ENCODE measurements at places on chromosomes 6 and 20.

DNA sequence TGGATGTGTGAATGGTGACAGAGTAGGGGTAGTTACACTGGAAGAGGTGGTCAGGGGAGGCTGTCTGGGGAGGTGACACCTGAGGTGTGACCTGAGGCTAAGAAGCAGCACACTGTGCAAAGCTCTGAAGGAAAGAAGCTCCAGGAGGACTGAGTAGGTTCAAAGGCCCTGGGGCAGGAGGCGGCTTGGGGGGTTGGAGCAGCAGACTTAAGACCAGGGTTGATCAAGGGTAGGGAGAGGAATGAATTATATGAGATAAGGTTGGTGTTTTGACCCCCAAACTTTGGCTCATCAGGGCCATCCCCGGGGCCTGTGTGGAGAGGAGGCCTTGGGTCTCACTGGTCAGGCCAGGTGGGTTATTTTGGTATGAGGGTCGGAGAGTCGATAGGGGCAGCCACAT is 166.1 kb downstream of the GRM4 start:
- DNase-seq, result no peak

GRCh38 chr20:18611492-18611891 is 23.6 kb downstream of the DTD1 start:
- no peak for DNase-seq

DNA sequence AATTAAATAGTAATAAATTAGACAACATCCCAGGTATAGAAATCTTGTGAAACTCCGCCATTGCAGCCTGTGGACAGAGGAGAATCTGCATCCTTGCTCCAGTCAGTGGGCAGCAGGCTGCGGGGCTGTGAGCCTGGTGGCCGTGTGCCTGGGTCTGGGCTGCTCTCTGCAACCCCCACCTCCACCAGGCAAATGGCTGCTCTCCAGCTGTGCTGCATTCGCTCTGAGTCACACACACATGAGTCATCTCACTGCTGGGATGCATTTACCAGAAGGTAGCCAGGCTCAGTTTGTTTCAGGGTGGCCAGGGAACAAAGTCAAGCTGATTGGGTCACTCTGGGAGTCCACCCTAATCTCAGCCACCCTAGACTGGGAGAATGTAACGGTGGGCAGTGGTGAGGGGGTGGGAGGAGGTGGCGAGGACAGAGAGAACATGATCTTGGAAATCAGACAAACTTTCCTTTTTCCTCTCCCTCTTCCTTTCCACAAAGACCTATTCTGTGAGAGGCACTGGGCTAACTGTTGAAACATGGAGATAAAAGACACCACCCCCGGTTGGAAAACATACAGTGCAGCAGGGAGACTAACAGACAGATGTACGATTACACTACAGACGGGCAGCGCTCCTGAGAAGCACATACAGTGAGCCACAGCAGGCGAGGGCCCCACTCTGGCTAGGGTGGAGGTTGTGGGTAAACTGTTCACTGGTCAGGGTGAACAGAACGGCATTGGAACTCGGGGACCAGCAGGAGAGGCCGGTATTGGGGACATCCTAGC is 59.2 kb downstream of the TRAM2 start:
- no peak for DNase-seq

DNA sequence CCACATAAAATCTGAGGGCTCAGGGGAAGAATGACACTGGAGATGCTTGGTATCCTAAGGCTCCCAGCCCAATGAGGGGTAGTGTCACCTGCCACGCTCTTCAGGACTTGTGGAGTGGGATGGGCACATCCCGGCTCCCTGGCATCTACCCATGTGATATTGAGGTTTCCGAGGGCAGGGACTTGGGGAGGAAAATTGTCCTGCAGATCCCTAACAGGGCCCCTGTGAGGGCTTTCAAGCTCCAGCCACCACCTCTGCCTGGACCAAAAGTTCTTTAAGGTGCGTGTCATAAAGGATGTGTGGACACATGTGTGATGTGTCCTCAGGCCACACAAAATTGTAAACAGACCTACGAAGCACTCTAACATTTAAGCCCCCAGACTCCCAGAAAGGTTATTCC is 2.5 kb downstream of the SCML4 start:
- no peak for DNase-seq

DNA sequence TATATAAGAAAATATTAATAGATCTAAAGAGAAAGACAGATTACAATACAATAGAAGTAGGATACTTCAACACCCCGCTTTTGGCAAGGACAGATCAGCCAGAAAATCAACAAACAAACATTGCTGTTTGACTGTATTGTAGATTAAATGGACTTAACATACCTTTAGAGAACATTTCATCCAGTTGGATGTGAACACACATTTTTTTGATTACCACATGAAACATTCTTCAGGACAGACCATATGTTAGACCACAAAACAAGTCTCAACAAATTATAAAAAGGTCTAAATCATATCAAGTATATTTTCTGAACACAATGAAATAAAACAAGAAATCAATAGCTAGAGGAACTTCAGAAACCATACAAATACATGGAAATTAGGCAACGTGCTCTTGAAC is 148.2 kb downstream of the TRMT11 start:
- DNase-seq, result no peak

DNA sequence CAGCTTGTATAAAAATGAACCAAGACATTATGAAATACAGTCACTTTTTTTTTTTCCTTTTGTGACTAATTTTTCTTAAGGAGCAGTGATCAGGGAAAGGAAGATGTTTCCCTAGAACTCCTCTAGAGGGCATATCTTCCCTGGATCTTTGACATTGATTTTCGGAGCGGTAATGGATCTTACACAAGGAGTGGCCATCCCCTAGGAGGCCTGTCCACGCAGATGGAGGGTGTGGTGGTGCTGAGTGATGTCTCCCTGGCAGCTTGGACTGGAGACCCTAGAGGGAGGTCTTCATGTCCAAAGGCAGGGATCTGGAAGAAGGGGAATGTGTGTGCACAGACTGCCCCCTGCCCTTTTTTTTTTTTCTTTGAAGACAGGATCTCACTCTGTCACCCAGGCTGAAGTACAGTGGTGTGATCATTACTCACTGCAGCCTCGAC is 7.0 kb upstream of the KIFC1 start:
- DNase-seq, result no peak

DNA sequence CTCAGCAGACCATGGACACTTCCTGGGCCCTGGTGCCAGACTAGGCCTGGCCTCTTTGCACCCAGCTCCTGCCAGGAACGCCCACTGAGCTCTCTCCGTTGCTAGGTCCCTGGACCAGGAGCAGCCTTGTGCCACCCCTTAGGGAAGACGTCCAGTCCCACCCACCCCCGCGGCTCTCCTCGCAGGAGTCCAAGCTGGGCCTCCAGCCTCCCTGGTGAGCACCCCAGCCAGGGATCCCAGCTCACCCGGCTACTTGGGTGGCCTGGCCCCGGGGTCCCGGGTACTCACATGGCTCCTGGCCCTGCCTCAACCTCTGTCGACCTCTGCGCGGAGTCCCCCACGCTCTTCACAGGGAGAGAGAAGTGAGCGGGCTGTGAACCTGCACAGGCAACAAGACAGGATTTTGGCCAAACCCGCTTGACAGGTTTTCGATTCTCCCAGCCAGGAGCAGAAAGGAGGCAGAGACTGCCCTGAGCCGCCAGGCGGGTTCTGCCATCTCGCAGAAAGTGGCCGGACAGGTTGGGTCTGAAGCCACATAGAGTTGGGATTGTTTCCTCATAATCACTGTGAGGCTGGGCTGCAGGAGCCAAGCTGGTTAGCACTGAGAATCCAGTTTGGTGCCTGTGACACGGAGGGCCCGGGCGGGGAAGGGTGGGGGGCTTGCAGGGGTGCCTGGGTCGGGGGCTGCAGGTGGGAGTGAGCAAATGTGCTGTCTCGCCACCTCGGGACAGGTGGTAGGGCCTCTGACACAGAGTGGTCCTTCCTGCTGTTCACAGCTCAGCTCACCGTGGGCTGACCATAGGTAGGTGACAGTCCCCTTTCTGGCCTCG is at the start of gene RBBP8NL:
Gene RBBP8NL (minus strand): TSS at position 368 of the 830 bp plus-strand sequence. CDS start 7,892 bp downstream, outside the sequence.
- DNase-seq, result no peak

DNA sequence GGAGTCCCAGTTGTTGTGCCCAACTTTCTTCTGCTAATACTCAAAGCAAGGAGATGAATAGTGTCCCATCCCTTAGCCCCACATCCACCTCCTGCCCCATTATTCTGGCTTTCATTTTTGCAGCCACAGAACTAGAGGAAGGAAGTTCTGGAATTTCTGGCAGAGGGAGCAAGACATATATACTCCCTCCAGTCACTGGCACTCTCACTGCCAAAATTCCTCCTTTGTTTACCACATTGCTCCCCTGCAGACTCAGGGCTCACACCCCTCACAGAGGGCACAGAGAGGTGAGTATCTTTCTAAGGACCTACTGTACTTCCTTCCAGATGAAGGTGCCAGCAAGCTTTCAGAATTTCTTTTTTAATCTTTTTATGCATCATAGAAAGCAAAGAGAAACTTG is 168.0 kb upstream of the ID4 start:
- DNase-seq, result no peak

DNA sequence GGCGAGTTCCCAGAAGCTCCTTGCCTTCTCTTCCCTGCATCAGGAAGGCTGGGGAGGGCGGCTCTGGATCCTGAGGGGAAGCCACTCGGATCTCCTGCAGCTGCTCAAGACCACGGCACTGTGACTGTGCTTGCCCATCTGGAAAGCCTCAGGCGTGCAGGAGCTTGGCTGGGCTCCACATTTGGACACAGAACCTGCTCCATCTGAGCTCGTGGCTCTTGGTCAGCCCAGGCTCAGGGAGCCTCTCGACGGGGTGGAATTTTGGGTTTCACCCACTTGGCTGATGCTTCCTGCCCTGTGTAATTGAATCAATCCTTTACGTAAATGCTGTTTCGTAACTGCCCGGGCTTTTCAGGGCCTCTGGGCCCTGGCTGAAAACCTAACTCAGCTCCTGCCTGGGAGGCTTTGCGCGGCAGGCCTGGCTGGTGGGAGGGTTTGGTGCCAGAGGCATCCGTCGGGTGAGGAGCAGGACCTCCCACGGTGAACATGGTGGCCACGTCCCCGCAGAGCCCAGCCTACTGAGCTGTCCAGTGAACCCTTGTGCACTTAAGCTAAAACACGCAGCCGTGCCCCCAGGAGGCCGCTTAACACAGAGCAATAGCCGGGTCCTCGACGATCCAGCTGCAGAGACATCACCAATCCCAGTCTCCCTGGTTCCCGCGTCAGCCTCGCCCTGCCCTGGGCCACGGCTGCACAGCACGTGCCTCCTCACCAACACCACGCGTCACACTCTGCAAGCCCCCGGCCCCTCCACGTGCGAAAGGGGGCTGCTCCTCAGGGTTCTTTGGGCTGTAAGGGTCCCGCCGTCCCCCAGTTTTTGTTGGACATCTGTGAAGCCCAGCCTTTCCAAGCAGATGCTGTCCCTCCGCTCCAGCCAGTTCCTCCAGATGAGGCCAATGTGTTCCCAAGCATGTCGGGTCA is 241.0 kb downstream of the DLL1 start:
- no peak for DNase-seq

DNA sequence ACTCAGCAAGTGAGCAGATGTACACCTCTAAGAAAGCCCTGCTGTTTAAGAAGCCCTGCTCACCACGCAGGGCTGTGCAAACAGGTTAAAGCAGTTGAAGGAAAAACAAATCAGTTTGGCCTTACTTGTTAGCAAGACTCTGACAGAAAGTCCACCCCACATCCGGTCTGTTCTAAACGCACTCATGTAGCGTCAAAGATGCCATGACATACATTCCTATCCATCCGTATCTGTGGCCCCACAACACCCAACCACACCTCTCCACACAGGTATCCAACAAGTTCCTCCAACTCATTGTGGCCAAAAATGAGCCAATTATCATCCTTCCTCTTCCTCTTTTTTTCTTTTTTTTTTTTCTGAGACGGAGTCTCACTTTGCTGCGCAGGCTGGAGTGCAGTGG is 22.8 kb upstream of the RAB22A start:
- no peak for DNase-seq

- no peak for DNase-seq
These were observed 48.6 kb downstream of the CDKAL1 start for GRCh38 chr6:20582586-20583443.

DNA sequence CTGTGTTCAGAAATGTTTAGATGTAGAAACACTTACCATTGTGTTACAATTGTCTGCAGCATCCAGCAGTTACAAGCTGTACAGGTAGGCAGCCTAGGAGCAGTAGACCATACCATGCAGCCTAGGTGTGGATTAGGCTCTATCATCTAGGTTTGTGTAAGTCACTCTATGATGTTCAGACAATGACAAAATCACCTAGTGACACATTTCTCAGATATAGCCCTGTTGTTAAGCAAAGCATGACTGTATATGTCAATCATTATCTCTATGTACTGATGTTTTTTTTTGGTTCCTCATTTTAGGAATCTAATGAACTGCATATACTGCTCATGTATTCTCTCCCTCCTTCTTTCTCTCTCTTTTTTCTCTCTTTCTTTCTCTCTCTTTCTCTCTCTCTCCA is 22.2 kb downstream of the CST8 start:
- DNase-seq, result no peak

- DNase-seq, result no peak
These were observed 70.6 kb upstream of the PHACTR2 start for GRCh38 chr6:143607168-143607567.

- DNase-seq, result no peak
These were observed 39.8 kb downstream of the GPR6 start for GRCh38 chr6:110017946-110018345.

- no peak for DNase-seq
These were observed 75.4 kb downstream of the ELOVL5 start for GRCh38 chr6:53273370-53273769.

- no peak for DNase-seq
These were observed 1131.7 kb upstream of the EYS start for GRCh38 chr6:66838764-66839163.

DNA sequence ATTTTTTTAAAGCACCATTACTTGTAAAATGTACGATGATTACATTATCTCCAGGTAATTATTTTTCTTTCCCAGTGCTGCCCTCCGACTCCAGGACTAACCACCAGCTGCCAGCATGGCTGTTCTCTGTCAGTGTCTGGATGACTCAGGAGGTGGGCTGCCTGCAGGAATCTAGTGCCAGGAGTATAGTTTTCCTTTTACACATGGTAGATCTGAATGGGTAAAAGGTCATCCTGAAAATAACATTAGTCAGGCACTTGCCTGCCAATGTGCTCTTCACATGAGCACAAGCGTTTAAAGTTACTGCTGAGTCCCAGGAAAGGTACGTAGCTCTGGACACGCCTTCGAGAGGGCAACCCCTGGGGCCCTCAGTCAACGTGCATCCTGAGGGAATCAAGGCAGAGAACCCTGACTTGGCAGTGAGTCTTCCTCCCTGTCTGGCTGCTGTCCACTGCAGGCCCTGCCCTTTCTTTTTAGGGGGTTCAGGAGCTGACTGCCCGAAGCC is 2.4 kb downstream of the DYNLT1 start:
- DNase-seq, result no peak
